Adrenal gland (tissue), 19 donors: ENCODE measurements at places on chromosomes 11 and 22.
A peak's percentile ranks its signal among the peaks of the same experiment; 100 is the strongest.

DNA sequence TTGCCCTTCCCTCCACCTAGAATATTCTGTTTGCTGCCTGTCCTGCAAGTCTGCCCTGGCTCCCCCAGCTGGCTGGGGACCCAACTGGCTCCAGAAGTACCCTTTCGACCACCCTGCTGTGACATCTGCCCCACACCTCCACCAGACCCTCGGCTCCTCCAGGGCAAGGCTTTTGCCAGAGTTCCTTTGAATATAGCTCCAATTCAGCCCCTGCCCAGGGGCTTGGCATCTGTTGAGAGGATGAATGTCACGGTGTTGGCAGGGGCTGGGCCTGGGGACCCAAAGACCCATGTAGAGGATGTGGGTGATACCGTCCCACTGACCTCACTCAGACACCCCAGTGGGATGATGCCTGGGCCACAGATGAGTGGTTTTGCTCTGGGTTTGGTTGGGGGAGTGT is 4.0 kb downstream of the NLRP6 start:
- no peak for DNase-seq

DNA sequence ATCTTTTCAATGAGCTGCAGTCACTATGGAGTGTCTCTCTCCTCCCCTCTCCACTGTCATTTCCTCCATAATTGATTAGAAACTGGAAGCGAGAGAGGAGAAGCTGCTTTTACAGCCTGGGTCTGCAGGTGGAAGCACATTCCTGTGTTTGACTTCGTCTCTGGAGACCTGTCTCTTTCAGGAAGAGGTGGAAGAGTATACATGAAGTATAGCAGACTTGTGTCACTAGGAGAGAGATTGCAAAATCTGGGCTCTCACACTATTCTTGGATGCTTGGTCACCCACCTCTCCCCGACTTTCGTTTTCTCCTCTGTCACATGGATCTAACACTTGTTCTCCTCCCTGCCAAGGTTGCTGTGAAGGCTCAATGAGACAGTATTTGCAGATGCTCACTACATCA is 323.3 kb downstream of the NTM start:
- no peak for DNase-seq

- no peak for DNase-seq
Observed at GRCh38 chr11:59818572-59818971, 8.0 kb upstream of the MRPL16 start.

- no peak for DNase-seq
Observed at GRCh38 chr11:130649801-130650200, 201.4 kb downstream of the ADAMTS15 start.

DNA sequence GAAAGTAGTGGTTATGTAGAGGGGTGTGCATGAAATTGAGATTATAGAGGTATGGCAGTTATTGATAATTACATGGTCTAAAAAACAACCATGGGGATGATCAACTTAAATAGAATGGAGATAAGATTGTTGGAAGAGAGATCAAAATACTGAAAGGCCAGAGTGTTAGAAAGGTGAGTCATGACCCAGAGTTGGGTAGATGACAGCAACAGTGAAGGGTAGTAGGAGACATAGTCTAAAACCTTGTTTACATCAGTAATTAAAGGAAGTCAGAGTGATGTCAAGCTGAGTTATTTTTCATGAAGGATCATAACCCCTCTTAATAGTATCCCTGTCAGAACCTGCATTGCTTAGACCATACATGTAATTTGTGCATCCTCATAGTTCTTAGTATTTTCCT is 110.9 kb downstream of the ELP4 start:
- no peak for DNase-seq

DNA sequence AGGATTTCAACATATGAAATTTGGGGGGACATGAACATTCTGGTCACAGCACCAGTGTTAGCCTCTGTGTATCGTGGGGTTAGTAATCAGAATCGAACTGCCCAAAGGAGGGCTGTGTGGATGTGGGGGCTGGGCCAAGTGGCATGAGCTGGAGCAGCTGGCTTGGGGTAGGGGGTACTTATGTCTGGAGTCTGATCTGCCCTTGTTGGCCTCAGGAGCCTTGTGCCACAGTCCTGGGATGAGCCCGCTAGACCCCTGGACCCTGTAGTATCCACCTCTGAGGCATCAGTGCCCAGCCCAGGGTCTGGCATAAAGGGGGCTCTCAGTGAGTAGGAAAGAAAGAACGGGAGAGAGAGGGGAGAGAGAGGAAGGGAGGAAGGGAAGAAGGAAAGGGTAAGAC is 67.3 kb downstream of the LRRC32 start:
- peak; percentile 39 for DNase-seq

GRCh38 chr11:44351898-44352498 is 42.1 kb upstream of the ALX4 start:
- no peak for DNase-seq

DNA sequence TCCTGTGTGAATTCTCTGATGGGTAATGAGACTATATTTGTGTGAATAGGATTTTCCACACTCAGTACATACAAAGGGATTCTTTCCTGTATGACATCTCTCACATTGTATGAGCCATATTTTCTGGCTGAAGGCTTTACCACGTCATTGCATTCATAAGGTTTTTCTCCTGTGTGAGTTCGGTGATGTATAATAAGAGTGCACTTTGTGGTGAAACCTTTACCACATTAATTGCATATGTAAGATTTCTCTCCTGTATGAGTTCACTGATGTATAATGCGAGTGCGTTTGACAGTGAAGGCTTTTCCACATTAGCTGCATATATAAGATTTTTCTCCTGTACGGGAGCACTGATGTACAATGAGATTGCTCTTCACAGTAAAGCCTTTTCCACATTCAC is 455.4 kb upstream of the CNTN5 start:
- no peak for DNase-seq

DNA sequence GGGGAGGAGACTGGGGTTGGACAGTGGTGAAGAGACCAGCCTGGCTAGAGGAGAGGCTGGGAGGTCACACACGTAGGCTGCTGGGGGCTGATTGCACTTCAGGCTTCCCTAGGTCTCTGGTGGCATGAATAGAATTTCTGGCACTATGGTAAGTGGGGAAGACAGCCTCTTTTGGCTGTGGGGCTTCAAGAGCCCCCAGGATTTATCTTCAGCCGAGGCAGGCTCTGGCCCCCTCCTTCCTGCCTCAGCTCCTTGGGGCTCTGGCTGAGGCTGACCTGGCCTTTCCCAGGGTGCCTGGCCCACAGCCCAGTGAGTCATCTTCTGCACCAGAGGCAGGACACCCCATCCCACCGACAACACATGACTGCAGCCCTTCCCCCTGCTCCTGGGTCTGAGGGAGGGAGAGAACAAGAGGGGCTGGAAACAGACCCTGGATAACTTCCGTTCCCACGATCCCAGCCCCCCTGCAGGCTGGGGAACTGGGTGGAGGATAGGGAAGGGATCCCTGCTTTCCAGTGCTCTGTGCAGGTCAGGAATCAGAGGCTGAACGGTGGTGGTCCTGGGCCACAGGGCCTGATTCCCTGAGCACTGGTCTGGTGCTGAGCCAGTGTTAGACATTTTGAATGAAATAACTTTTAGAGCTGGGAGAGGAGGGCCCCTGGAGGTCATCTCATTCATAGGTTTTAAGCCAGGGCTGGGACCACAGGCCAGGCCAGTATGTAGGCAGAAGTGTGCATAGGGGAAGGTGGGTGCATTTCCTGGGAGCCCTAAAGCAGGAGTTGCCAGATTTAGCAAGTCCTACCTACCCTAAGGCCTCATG is 26.5 kb downstream of the ARHGEF17 start:
- peak; percentile 82 for DNase-seq

GRCh38 chr11:70654016-70654415 is 255.7 kb downstream of the CTTN start:
- no peak for DNase-seq

DNA sequence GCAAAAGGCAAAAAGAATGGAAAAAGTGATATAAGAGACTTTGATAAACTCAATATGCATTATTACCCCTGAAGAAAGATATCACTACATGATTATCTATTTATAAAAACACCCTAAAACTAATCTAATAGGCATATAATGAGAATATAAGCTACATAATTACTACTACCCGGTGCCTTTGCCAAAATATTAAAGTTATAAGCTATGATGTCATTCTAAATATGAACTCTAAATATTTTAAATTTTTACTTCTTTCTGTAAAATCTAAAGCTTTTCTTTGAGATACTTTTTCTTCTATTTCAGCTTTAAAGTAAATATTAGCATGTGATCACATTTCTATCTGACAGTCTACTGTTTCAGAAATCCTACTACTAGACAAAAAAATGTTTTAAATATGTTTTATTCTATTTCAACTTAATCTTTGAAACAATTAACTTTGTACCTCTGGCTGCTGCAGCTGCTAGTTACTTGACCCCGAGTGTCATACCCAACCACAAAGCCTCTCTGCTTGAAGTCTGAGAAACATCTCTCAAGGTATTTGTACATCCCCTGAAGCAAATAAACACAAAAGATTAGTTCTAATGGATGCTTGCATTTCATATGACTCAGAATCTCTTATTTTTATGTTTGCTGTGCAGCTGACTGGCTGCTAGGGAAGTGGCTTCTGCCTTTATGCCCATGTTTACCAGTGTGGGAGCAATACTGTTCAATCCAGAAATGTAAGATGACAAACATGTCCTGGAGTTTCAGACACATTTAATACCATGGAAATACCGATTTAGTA is 26.8 kb downstream of the PGM2L1 start:
- no peak for DNase-seq

DNA sequence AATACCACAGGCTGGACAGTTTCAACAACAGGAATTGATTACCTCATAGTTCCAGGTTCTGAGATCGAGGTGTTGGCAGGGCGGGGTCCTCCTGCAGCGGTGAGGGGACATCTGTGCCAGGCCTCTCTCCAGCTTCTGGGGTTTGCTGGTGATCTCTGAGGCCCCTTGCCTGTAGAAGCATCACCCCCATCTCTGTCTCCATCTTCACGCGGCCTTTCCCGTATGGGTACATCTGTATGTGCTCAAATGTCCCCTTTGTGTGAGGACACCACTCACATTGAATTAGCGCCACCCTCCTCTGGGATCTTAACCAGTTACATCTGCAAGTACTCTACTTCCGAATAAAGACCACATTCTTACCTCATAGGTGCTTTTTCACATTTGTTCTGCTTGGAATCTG is 1029.9 kb downstream of the BRD1 start:
- DNase-seq: no peak

GRCh38 chr11:78030429-78031325 is 7.6 kb upstream of the KCTD14 start:
- peak; percentile 81 for DNase-seq

DNA sequence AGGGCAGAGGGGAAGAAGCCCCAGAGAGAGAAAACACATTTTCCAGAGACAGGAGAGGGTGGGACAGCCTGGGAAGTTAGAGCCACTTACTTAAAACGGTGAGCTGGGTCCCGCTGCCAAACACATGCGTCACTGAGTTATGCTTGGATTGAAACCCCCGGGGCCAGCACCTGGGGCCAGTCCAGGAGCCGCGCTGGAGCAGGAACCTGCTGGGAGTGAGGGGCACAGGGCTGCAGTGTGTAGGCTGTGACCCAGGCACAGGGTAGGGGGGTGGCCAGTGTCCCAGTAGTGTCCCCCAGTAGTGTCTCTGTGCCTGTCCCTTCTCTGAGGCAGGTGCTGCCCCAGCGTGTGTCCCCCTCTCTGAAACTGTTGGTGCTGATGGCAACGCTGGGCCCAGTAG is 5.2 kb downstream of the IGLL1 start:
- DNase-seq: no peak

GRCh38 chr22:22720724-22721261 is 76.4 kb downstream of the GGTLC2 start:
- DNase-seq: peak; percentile 60

- DNase-seq: peak; percentile 70
Observed at GRCh38 chr22:50252082-50253045, 1.3 kb upstream of the HDAC10 start.

DNA sequence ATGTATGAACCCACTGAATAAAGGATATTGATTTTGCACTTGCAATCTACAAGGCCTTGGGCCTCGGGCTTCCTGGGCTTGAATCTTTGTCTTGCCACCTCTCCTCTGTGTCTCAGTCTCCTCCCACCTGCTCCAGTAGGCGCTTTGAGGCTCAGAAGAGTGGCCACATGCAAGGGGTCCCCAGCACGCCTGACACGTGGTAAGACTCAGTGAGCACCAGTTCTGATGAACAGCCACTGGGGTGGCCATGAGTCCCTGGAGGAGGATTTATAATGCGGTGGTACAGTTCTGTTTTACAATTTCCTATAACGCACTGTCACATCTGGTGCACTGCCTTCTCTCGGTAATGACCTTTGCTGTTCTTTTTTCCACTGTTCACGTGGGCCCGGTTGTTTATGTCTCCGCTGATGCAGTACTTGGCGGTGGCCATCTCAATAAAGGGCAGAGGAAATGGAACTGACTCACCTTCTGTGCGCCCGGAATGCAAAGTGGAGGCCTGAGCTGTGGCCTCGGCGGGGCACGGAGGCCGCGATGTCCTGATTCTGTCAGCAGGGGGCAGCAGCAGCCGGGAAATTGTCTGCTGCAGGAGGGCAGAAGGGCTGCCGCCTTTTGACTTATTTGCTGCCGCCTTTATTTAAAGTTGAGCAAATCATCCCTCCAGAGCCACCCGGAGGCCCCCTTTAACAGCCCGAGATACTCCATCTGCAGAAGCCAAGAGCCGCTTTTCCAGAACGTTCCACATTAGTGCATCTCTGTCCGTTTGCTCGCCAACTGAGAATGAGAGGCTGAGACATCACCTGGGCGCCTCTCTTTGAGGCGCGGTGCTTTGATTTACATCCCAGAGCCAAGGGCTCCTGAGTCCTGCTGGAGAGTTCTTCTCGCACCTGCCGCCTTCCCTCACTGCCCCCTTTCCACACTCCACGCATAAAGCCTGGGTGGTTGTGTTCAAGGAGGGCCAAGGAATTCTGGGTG is 6.0 kb upstream of the IFT27 start:
- DNase-seq: peak; percentile 88

DNA sequence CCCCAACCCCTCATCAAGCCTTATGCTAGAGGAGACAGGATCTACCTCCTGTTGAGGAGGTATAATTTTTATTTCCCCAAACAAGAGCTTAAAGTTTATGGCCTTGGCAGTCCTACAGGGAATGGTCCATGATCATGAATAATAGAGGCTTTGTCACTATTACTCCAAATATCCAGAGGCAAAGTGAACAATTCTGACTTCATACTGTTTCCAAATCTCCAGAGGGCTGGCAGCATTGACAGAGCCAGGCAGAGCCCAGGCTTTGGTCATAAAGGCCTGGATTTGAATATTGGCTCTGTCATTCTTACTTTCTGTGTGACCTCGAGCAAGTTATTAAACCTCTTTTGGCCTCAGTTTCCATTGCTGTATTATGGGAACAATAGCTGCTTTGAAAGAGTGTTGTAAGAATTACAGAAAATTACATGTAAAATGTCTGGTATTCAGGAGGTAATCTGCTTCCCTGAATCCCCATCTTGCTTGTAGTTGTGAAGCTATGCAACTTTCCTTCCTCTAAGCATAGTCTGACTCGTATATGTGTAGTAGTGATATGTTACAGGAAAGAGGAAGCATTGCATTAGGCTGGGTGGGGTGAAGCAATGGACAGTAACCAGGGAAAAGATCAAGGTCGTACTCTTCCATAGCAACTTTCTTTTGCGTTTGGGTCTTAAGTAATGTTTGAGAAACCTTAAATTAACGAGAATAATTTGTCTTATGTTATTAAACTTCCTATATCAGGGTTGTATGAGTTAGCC is 88.8 kb downstream of the CD44 start:
- DNase-seq: peak; percentile 41

GRCh38 chr11:43493431-43493830 is 134.7 kb downstream of the TTC17 start:
- no peak for DNase-seq

- no peak for DNase-seq
Observed at GRCh38 chr22:30813936-30814335, 119.3 kb downstream of the OSBP2 start.
